ENCODE measurements at places on chromosomes 4 and X.

DNA sequence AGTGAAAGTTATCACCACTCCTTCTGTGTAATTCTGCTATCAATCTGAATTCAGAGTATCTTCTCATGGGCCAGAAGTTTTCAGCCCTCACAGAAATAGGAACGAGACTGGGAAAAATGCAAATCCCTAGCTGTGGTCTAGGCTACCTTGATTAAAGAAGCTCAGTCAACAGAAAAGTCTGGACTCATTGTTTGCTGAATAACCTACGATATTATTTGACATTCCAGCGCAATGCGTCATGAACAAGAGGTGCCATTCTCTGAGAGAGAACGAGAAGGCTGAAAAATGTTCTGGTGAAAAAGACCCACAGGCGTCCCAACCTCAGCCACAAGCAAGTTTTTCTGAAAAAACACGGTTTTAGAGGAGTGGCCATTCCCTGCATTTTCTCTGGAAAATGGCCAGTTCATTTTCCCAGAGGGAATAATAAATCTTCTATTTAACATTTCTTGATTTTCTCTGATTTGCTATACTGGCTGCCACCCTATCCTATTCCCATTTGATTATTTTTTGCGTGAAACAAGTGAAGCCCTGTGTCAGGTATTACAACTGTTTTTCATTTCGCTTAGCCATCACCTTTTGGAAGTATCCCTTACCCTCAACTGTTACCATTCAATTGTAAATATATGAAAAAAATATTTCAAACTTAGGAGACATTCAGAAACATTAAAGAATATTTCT is 1117.6 kb upstream of the PRKX start:
- DNase-seq, result peak; percentile 10

DNA sequence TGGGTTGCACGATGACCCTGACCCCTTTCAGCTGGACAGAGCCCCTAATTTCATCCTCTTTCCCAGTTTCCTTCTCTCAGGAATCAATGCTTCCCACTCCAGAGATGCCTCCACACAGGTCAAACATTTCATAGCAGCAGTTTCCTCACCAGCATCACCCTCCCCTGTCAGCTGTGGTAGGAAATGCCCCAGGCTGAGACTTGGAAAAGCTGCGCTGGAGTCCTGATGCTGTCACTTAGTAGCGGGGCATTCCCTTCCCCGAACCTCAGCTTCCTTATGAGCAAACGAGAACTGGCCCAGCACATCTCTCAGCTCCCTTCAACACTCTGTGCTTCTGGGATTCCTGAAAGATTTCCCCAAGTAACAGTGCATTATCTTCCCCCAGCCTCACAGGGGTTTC is 2.7 kb downstream of the GJB1 start:
- DNase-seq, result no peak

- no peak for DNase-seq
Observed at GRCh38 chr4:26962720-26963119, 102.1 kb downstream of the STIM2 start.

DNA sequence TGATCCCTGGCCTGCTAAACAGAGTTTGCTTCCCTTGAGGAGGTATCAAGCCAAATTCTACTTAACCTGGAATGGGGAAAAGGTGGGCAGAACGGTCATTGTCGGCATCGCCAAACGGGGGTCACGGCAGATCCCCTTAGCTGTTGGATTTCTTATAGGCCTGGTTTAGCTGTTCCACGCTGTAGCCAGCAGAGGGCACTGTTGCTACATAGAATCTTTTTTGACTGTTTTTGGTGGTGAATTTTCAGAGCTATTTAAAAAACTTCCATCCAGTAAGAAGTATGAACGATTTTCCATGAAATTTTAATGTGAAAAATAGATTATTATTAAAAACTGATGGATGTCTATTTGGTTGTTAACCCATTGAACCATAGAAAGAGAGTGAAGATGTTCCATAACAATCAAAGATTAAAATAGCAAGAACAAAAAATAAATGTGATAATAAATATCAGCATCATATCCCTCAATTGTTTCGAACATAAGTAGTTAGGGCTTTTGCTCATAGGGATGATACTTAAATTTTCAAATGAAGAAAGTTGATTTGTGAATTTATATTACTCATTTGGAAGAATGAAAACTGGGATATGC is 56.6 kb downstream of the LINC00632 start:
- peak; percentile 7 for DNase-seq

- no peak for DNase-seq
Observed at GRCh38 chr4:1683261-1683735, 815 bp downstream of the FAM53A start.

DNA sequence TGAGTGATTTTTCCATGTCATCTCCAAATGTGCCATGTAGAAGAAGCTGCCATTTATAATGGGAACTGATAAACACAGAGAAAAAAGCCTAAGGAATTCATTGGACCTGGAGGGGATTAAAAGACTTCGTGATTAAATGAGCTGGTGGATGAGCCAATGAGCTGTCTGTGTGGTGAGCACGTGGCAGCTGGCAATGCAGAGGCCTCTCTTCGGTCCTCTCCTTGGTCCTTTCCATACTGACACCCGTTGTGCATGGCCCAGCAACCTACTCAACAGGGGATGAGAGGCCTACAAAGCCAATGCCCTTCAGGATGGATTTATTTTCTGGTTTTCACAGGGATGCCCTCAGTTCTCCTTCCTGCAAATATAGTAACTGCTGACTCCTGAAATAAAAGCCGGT is 87.7 kb upstream of the STS start:
- no peak for DNase-seq

- no peak for DNase-seq
Observed at GRCh38 chr4:154616287-154616686, 3.8 kb upstream of the FGG start.

- DNase-seq, result no peak
Observed at GRCh38 chr4:111040904-111041303, 418.0 kb upstream of the PITX2 start.

GRCh38 chrX:2538031-2538757 is 37.4 kb upstream of the DHRSX start:
- DNase-seq, result no peak

- DNase-seq, result no peak
Observed at GRCh38 chr4:123353656-123354055, 42.9 kb upstream of the SPRY1 start.

- DNase-seq, result peak; percentile 37
Observed at GRCh38 chrX:69093960-69094871, 71.0 kb downstream of the PJA1 start.

DNA sequence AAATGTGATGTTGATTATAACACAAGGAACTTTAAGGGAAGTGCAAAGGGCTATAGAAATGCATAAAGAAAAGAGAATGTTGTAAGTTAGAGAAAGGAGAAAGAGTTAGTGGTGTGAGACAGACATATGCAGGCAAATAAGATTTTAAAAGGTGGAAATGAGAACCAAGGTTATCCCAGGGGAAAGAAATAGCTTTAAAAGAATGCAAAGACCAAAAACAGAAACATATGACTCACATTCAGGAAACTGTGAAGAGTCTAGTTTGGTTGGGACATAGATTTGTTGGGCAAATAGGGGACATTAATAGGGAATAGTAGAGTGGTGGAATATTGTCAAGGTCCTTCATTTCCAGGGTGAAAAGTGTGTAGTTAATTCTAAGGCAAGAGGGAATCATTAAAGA is 52.4 kb downstream of the MAPK10 start:
- DNase-seq, result no peak

DNA sequence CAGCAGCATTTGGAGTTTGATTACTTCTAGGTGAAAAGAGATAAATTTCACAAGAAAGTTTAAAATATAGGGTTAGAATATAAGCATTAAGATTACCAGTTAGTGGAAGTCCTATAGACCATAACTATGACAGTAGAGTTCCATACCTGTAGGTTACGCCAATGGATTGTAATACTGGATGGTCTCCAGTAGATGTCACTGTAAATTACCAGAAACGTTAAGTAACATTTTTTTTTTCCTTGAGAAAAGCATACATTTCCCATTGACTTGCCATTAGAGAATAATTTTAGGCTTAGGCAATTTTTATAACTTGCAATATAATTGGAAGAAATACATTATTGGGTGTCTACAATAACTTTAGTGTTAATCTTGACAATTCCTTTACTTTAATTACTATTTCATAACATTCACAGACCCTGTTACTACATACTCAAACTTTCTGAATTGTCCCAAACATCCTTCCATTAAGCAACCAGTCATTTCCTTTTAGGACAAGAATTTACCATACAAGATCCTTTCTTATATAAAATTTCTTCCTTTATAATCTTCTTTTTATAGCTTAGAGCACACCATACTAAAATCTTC is 304.1 kb upstream of the TECRL start:
- peak; percentile 21 for DNase-seq

GRCh38 chrX:8731559-8732395 is at the start of gene ANOS1:
ANOS1 (minus strand) TSS chrX:8732137; CDS start chrX:8732036, 101 bp downstream.
- DNase-seq, result peak; percentile 55

GRCh38 chrX:47662144-47662657 is 3.2 kb upstream of the UXT start:
- DNase-seq, result peak; percentile 34

- DNase-seq, result no peak
Observed at GRCh38 chr4:111334361-111334760, 711.5 kb upstream of the PITX2 start.
